HTR-8/SVneo (cell line): ENCODE measurements at places on chromosomes 1 and 21.

DNA sequence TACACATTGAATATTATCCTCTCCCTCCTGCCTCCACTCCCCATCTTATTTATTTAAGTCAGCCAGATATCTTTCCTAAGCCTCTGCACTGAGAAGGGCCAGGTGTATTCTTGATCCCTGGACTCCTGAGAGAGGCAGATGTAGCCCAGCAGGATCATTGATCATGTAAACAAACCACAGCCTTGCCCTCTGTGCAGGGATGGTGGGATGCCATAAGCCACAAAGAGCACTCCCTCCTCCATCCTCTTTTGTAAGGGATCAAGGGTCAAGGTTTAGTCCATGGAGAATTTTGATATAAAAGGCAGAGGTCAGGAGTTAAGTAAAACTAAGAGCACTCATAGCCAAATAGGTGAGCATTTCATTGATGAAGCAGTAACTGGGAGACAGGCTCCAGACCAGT lies 17.3 kb downstream of the PHGDH start:
- no peak for DNase-seq

GRCh38 chr1:169868978-169869377 lies 24.7 kb downstream of the SCYL3 start:
- DNase-seq: no peak

DNA sequence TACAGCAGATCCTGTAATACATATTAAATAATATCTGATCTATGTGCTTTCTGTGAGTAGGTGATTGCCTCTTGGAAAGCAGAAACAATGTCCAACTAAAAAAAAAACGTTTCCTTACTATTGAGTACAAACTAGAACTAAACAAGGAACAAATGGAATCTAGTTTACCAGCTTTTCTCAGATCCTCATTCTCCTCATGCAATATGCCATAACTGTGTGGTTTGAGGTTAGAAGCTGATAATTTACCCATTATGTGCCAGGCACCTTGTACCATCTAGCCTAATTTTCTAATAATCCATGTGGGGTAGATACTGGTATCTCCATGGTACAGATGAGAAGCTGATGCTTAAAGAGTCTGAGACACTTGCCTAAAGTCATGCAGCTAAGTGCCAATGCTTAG lies 154.7 kb downstream of the PTGER3 start:
- no peak for DNase-seq

DNA sequence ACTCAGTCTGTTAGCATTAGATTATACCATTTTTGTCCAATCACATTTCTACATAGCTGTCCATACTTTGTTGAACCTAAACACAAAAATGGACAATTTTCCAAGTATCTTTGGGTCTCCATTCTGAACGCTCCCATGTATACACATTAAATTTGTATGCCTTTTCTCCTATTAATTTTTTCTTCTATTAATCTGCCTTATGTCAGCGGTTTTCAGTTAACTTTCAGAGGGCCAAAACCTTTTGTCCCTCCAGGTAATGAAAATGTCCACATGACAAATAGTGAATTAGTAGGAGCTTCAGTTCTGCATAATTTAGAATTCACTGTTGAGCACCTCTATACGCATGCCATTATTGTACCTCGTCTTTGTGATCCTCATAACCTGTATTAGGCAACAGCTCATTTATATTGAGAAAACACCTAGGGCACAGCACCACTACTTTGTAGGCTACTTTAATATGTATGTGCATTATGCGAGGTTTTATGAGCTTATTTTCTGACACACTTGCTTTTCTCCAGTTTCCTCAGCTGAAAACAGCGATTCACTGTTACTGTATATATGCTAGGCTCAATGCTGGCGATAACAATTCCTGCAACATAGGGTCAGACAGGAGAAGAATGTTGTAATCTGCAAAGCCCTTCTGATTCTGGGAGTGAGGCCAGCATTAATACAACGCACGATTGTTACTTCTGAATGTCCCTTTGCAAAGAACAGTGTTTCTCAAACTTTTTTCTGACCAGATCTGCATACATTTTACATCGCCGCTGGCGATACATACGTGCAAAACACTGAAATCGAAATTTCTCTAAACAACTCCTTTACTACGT lies 1.1 kb upstream of the ABCD3 start:
- no peak for DNase-seq

DNA sequence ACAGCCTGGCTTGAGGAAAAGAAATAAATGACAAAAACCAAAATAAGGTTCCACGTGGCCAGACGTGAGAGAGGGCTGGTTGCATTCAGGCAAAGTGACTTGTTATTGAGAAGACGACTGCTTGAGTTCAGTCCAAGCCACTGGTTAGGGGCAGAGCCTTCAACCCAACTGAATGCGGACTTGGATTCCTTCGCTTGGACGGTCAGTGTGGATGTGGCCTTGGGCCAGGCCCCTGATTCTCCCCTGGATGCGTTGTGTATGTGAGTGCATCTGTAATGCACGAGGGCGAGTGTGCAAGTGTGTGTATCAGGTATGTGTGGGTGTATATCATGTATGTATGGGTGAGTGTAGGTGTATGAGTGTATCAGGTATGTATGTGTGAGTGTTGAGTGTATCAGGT lies 1.9 kb downstream of the PLA2G2F start:
- DNase-seq: no peak

DNA sequence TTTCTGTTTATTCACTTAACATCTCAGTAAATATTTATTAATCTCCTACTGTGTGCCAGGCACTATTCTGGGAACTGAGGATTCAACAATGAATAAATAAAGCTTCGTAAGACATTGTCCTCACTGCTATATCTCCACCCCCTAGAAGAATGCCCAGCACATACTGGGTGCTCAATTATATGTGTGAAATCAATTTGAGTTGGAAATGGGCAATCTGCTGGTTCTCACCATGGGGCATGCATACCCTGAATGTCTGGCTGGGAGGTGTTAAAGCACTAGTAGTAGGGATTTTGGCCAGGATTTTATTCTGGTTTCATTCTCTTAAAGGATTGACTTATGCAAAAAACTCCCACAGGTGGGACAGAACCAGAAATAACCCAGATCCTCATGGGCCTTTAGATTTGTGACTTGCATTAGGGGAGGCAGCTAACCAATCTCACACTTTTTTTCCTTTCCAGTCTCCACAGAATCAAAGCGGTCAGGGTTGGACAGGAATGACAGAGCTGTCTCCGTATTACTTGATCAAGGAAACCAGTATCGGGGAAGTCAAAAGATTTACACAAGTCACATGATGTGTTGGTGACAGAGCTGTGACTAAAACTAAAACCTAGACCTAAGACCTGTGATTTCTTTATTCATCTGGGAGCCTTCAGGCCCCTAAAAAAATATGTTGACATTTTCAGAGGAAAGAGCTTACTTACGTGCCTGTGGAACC lies 12.8 kb downstream of the GFI1 start:
- DNase-seq: no peak

DNA sequence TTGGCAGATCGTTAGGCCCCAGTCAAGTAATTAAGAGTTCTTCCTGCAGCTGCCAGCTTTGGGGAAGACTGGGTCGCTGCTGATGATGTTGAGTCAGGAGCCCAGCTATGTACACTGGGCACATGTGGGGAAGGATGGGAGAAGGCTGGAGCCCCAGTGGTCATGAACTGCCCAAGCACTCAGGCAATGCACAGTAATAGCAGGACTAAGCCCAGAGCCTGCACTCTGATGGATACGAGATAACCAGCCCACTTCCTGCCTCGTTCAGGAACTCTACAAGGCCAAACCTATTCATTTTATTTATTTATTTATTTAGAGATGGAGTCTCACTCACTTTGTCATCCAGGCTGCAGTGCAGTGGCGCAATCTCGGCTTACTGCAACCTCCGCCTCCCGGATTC lies 81.1 kb upstream of the BTG3 start:
- no peak for DNase-seq

- no peak for DNase-seq
Measured at GRCh38 chr1:61618193-61618592, 106.7 kb downstream of the TM2D1 start.

DNA sequence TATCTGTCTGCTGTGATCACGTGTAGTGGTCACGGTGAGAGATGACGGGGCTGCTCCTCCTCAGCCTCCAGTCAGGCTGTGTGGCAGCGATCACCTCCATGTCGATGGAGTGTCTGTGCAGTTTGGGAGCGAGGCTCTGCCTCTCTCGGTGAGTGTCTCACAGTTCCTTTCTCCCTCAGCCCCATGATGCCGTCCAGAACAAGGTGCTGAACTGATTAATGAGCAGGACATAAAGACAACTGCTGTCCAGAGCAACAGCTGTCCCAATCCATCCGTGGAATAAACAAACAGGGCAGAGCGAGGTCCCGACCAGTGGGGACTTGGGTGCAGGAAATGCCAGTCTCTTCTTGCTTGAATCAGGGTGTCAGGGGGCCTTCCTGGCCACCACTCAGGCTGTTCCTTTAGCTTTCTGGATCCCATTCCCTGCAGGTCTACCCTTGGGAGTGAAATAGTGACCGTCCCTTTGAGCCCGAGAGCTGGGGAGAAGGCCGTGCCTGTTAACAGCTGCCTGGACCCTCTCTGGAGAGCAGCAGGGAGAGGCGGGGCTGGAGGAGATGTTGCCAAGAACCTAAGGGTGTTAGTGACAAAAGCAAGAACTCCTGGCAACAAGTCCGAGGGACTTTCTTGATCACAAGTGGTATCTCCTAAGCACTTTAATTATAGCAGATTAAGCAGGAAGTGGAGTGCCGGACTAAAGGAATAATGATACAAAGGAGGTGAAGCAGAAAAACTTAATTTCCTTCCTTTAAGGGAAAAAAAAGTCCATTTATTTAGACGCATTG lies 443.9 kb downstream of the KIF26B start:
- no peak for DNase-seq

DNA sequence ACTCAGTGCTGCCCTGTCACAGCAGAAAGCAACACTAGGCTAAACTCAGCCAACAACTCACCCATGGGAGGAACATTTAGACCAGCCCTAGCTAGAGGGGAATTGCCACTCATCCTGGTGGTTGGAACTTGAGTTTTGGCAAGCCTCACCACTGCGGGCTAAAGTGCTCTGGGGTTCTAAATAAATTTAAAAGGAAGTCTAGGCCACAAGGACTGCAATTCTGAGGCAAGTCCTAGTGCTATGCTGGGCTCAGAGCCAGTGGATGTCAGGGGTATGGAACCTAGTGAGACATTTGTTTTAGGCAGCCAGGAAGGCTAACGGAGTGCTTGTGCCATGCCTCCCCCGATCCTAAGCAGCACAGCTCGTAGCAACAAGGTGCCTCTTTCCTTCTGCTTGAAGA lies 78.0 kb downstream of the RGS13 start:
- no peak for DNase-seq

DNA sequence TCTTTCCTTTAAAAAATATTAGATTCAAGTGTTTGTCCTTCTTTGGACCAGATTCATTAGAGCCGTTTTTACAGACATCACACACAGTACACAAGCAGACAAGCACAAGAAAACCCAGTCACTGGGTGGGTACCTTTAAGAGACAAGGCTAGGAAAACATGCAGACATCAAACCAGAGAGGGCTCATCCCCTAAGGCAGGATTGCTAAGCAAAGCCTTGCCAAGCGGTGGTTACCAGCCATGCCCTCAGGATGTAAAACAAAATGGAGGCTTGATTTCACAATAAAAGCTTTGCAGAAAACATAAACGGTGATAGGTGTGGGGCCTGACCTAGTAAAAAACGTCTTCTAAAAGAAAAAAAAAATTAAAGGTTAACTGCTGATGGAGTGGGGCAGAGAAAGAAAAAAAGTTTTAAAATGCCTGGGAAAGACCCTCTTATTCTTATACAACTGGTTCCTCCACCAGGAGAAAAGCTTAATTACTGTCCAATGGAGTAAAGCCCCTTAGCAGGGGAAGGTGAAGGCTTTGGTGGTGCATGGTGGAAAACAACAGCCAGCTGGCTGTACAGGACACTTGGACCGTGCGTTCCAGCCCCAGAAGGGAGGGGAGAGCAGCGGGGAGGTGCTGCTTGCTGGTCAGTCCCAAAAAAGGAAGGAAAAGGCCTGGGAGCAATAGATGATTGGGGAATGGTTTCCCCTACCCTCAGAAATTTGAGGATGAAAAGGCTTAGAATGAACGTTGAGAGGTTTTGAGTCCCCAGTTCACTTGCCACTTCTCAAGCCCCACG lies 30.4 kb upstream of the FMO1 start:
- DNase-seq: no peak

- no peak for DNase-seq
Measured at GRCh38 chr1:104946558-104947210, 1197.0 kb downstream of the AMY1C start.

- no peak for DNase-seq
Measured at GRCh38 chr21:33033094-33033951, 7.6 kb downstream of the OLIG2 start.

DNA sequence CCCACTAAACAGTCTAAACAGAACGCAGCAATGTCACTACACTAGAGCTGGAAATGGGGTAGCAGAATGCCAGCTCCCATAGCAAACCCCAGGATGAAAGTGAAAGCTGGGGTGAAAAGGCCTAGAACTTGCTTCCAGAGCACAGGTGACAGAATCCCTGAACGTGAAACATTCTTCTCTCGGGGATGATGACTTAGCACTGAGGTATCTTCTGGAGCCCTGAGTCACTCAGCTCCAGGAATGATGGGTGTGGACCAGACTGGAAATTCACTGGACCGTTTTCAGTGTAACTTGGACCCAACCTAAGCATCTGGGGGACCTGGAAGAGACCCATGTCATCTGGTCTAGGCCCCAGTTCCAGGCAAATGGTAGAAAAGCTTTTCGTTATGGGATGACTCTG lies 108.9 kb downstream of the CDC7 start:
- DNase-seq: no peak

DNA sequence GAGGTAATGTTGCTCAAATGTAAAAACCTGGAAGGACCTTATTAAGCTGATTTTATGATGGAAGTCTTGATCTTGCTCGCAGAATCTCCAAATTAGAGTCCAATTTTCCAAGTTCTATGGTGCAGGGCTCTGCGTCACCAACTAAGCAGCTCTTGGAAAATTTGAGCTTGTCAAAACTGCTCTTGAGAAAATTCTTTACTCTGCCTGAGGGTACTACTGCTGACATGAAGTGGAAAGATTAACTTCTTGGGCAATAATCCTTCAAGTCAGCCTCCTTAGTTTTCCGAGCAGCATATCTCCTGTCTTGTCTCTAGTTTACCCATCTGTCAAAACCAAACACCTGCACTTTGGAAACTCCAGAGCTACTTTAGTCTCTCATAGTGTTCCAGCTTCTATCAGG lies 293.7 kb downstream of the KCTD3 start:
- DNase-seq: no peak
